ENCODE measurements at places on chromosomes 3 and 15.

DNA sequence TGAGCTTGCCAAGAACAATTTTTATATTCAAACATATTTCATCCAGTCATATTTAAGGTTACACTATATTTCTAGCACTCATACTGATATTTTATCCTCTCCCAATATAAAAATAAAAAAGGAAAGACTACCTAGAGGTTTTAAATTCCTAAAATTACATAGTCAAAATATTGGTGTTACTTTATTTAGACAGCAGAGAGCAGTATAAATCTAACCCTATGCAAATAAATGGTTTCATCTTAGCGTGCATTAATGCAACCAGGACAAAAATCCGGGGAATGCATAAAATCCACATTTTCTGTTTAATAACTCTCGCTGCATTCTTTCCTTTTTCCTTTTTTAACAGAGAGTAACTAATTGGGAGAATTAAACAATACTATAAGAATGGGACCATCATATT is 1447.4 kb upstream of the ALCAM start:
- DNase-seq, result peak; percentile 44

DNA sequence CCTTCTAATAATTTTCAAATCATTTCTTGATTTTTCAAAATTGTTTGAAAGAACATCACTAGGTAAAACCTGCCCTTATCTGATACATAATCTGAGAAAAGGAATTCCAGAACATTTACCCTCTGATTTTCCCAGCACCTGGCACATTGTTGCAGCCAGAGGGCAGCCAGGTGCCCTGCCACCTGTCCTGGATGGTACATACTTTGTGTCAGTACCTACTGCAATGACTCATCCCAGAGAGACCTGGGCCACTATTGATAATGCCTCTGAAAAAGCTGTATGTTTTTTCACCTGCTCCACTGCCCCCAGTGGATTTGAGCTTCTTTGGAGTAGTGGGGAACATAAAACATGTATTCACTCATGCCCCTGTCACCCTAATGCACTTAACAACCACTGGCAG is 648.9 kb upstream of the GBE1 start:
- no peak for DNase-seq

DNA sequence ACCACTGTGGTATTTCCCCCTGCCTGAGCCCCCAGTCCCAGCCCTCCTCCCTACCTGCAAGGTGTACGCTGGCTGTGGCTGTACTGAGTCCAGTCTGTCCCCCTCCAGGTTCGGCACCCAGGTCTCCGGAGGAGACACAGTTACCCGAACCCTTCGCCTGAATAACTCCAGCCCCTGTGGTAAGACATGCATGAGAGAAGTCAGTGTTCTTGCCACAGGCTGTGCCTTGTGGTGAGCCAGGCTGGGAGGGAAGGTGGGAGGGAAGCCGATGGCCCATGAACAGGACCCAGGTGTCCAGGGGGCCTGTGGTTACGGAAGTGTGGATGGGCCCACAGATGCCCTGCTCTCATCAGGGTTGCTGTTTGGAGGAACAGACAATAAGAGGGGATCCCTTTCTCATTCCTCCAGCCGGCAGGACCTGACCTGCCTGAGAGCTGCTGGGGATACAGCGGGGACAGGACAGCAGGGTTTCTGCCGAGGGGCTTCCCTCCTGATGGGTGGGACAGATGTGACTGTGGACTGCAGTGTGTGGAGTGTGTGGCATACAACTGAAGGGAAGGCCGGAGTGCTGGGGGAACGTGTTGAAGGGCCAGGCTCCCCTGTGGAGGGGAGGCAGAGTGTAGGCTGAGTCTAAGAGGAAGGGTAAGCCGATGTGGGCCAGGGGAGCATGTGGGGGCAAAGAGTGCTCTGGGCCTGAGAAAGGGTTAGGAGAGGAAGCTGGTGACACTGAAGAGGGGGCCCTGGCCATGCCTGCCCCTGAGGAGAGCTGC is 21.9 kb downstream of the ACAA1 start:
- no peak for DNase-seq

DNA sequence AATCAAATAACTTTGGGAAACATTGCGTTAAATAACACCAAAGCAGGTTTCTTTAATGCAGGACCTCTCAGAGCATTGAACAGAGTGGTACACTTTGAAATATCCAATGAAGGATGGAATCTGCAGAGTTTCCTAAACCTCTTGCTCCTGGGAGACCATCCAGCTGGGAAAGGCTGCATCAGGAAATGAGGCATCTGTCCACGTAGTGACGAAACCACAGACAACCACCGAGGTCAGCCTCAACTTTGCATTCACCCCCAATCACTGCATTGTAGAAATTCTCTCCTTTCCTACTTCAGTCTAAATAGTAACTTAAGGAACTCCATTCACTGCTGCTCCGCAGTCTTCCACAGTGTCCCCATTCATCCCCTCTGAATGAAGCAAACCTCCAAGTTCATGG is 41.5 kb upstream of the CDV3 start:
- DNase-seq, result no peak

DNA sequence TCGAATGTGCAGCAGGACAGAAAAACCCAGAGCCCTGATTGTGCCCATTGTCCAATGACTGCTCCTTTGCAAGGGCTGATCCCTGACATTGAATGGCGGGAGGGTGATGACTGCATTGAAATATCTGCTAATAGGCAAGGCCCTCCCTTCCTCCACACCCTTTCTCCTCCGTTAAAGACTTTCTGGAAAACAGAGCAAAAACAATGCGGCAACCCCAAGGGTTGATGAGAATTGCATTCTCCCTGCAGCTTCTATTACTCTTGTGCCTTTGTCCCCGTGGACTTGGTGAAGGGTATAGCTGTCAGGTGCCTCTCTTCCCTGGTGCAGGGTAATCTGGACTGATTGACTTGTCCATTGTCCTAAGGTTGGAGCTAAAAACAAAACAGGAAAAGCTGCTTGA is 71.8 kb downstream of the THSD4 start:
- no peak for DNase-seq

DNA sequence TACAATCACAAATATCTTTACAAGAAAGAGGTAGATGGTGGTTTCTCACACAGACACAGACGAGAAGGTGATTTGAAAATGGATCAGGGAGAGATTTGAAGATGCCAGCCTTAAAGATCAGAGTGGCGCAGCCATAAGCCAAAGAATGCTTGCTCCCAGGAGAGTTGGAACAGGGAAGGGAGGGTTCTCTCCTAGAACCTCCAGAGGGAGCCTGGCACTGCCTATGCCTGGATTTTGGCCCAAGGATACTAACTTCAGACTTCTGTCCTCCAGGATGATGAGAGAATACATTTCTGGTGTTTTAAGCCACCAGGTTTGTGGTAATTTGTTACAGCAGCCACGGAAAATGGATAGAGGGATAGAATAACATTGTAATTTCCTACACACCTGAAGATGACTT is 279.1 kb downstream of the FAM43A start:
- DNase-seq, result peak; percentile 27

DNA sequence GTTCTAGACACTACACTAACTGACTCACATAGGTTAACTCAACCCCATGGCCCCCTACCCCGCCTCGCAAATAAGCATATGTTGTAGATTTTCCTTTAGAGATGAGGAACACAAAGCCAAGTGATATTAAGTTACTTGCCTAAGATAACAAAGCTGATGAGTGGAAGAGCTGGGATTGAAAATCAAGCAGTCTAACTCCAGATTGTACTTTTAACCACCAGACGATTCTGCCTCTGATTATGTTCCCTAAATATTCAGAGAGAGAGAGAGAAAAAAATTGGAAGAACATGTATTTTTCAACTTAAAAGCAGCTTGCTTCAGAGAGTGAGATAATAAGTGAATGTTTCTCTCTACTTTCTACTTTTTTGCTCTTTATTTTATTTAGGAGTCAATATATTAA is 66.9 kb upstream of the THBS1 start:
- no peak for DNase-seq

GRCh38 chr3:100614941-100615340 is 5.5 kb downstream of the ADGRG7 start:
- DNase-seq, result no peak

- no peak for DNase-seq
Measured at GRCh38 chr3:10743366-10744097, 72.5 kb upstream of the SLC6A11 start.

GRCh38 chr15:59237119-59237855 is 30.6 kb downstream of the LDHAL6B start:
- peak; percentile 41 for DNase-seq

DNA sequence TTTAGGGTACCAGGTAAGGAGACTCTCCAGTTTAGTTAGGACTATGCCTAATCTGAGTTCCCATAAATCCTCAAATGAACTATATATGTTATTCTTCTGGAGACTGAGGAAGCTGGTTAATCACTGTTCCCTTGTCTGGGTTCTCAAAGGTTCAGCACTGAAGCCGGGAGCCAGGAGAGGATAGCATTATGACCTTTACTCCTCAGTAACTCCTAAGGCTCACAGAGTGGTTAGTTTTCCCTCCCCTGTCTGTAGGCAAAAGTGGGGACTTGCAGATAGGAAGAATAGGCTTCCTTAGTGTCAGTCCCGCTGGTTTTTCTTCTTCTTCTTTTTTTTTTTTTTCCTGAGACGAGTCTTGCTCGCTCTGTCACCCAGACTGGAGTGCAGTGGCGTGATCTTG is 50.4 kb downstream of the CRTC3 start:
- no peak for DNase-seq

DNA sequence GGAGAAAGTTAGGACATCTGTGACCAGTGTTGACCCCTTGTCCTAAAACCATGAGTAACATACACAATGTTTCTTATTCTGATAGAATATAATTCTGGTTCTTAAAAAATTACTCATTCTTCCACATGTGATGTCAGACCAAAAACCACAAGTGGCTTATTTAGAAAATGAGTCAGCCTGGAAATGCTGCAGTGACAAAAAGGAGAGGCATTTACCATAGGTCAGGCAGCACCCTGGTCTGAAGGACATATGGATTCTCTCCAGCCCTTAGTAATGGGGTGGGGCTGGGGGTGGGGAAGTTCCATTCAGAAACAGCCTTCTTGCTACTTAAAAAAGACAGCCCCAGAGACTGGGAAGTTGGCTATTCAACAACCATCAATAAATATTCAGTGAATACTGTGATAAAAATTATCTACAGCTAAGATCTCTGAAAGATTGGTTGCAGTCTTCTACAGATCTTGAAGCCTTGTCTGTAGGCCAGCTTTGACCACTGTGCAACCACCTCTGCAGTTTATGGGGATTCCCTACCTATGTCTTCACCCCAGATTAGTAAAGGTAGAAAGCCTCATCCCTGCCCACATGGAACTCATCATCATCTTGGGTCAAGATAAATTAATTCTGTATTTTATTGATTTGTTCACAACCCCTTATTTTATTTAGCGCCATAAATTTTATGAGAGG is 34.9 kb upstream of the TIMP4 start:
- peak; percentile 30 for DNase-seq

GRCh38 chr15:52415628-52416027 is 113.1 kb downstream of the MYO5A start:
- no peak for DNase-seq

GRCh38 chr3:25433868-25434267 is 5.8 kb downstream of the RARB start:
- no peak for DNase-seq

- DNase-seq, result no peak
Measured at GRCh38 chr3:46671541-46672348, 21.7 kb downstream of the ALS2CL start.

- DNase-seq, result peak; percentile 6
Measured at GRCh38 chr15:38154837-38155236, 97.8 kb upstream of the SPRED1 start.

DNA sequence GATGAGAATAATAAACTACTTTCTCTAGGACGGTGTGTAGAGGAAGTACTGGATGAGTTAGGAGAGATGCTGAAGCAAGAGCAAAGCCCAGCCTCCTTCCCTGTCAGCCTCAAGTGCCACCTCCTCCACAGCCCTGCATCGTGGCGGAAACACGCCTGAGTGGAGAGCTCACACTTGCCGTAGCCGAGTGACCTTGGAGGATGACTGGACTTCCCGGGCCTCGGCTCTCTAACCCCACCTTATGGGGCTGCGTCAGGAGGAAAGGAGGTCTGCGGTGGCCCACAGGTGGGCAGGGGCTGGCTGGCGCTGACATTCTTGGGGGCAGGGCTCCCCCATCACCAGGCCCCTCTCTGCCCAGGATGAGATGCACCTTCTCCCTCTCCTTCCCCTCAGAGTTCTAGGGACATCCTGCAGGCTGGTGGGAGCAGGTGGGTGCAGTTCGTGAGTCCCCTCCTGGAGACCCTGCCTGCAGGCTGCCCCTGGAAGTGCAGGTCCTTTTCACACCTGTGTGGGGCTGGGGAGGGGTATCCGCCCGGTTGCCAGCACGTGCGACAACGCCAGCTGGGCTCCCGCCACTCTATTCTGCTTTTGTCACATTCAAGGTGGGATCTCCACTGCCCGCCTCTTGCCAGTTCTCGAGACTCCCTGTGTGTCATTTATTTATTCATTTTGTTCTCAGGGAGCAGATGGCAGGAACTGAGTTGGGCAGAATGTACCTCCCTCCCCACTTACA is 175.2 kb downstream of the MEGF11 start:
- no peak for DNase-seq

GRCh38 chr3:1380926-1381646 is 288.3 kb downstream of the CNTN6 start:
- no peak for DNase-seq

GRCh38 chr3:40876496-40876895 is 322.8 kb upstream of the CTNNB1 start:
- no peak for DNase-seq

GRCh38 chr3:167978071-167978470 is 117.7 kb downstream of the GOLIM4 start:
- no peak for DNase-seq

DNA sequence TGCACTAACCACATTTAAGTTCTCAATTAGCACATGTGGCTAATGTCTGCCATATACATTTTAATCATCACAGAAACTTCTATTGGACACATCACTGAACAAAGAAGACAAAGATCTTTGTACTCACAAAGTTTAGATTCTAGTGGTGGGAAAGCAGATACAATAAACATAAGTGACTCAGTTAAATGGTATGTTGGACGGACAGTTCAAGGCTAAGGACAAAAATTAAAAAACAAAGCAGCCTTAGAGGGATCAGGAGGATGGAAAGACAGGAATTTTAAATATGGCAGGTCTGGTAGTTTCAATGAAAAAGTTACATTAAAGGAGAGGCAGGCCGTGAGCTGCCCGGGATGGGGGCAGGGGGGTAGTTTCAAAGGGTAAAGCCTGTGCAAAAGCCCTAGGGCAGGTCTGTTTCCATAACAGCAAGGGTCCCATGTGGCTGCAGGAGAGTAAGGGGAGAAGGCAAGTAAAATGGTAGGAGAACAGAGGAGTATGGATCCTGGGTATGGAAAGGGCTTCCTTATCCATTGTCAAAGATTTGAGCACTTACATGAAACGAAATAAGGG is 220.7 kb downstream of the FHIT start:
- no peak for DNase-seq

DNA sequence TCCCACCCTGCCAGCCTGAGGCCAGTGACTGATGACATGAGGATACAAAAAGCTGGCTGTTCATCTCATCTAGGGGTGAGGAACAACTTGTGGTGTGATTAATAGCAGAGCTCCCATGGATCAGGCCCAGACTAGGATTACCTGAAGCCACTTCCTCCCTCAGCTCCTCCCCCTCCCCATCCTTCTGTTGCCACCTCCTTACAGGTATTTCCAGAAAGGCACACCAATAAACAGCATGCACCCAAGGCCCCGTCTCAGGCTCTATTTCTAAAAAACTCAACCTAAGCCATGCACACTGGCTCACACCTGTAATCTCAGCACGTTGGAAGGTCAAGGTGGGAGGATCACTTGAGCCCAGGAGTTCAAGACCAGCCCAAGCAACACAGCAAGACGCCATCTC is 54.1 kb downstream of the SRGAP3 start:
- no peak for DNase-seq
